ENCODE measurements at places on chromosomes 2 and 18.
A peak's percentile ranks its signal among the peaks of the same experiment; 100 is the strongest.

- DNase-seq: no peak
These were observed 36.8 kb downstream of the KCNG3 start for GRCh38 chr2:42457011-42457410.

DNA sequence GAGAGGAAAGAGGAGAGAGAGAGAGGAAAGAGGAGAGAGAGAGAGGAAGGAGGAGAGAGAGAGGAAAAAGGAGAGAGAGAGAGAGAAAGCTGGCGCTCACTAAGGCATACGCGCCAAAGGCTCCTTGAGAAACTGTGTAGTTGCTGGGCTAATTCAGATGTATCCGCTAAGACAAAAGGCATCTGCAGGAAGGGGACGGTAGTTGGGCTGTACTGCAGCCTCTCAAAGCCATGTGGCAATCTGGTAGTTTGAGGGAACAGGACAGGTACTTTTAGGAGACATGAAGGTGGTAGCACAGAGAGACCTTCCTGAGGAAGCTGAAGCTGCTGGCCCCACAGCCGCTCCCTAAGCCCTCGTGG is 31.6 kb downstream of the THNSL2 start:
- no peak for DNase-seq

GRCh38 chr2:30776831-30777635 is 30.2 kb downstream of the CAPN13 start:
- no peak for DNase-seq

DNA sequence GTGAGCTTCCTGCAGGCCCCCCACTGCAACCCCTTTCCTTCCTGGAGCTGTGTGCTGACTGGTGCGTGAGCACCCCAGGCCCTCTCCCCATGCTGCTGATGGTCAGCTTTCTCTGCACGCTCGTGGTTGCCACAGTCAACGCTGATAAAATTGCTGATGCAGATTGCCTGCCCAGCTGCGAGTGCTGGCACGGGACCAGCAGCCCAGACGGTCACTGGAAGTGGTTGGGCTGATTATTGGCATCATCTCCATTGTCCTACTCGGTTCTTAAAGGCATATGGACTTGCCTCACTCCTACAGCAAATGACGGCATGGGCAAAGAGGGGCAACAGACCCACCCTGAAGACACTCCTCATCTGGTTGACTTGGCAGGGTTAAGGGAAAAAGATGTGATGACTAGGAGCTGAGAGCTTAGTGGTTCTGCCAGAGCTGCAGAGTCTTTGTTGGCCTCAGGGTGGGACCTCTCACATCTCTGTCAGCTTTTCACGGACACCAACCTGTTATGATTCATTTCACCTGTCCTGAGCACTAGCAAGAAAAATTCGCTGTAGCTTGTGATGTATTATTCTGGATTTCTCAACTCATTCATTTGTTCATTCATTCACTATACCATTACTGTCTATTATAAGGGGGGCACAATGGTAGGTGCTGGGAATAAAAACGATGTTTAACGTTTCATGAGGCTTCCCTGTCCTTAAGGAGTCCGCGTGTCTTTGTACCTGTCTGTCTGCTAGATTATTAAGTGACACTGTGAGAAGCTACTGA is 38.4 kb downstream of the PAX8 start:
- DNase-seq: peak; percentile 79

DNA sequence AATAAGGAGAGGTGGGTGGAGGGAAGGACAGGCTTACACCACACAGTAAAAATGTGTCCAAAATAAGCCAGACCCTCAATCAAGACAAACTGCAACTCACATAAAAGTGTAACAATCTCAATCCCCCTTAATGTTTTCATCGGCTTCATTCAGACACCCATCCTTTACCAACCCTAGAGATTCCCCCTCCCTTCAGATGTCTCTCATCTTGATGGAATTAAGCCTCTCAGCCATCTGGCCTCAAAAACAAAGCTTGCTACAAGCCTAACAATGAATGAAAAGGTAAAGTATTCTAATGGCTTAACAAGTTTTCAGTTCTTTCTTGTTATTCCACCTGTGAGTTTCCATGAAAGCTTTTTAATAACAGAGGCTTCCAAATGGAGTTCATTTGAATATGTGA is 5.2 kb downstream of the RTTN start:
- DNase-seq: no peak

- DNase-seq: no peak
These were observed 146.2 kb downstream of the MBP start for GRCh38 chr18:76986406-76986805.

GRCh38 chr18:48829443-48830149 is 121.2 kb downstream of the SMAD7 start:
- peak; percentile 8 for DNase-seq

GRCh38 chr2:72191441-72191840 is 43.8 kb upstream of the CYP26B1 start:
- no peak for DNase-seq
